A673 (cell line): ENCODE measurements at places on chromosomes 12 and 14. TPM values are rescaled to one million over a fixed set of nuclear protein-coding genes. Genes with fewer than 3 reads are reported as not detected.

Gene TBX3
- total RNA-seq: 1.0 and 1.4 TPM in 2 replicates

Gene NAB2
- total RNA-seq: 58.0 and 61.8 TPM in 2 replicates

Gene RND1
- 2.0 and 2.7 TPM in 2 replicates for total RNA-seq

Gene GSC
- total RNA-seq: 4.2 and 5.2 TPM in 2 replicates

Gene AKAP6
- total RNA-seq: 0.73 and 1.7 TPM in 2 replicates

Gene TSHR
- not detected in 2 replicates for total RNA-seq

DNA sequence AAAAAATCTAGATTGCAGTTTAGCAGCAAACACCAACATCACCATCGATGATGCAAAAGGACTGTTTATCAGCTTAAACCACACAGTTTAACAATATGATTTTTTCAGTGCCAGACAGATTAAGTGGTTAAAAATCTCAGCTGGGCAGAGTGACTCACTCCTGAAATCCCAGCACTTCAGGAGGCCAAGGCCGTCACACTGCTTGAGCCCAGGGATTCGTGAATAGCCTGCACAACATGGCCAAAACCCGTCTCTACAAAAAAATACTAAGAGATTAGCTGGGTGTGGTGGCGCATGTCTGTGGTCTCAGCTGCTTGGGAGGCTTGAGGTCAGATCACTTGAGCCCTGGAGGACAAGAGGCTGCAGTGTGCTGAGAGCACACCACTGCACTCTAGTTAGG is 8.9 kb downstream of the RSRC2 start:
- DNase-seq: peak; percentile 54

GRCh38 chr12:89848732-89849131 is 140.1 kb upstream of the ATP2B1 start:
- no peak for DNase-seq

- no peak for DNase-seq
Observed at GRCh38 chr12:76936275-76937193, 57.7 kb upstream of the CSRP2 start.

- DNase-seq: no peak
Observed at GRCh38 chr12:87304406-87304805, 724.8 kb downstream of the C12orf50 start.

DNA sequence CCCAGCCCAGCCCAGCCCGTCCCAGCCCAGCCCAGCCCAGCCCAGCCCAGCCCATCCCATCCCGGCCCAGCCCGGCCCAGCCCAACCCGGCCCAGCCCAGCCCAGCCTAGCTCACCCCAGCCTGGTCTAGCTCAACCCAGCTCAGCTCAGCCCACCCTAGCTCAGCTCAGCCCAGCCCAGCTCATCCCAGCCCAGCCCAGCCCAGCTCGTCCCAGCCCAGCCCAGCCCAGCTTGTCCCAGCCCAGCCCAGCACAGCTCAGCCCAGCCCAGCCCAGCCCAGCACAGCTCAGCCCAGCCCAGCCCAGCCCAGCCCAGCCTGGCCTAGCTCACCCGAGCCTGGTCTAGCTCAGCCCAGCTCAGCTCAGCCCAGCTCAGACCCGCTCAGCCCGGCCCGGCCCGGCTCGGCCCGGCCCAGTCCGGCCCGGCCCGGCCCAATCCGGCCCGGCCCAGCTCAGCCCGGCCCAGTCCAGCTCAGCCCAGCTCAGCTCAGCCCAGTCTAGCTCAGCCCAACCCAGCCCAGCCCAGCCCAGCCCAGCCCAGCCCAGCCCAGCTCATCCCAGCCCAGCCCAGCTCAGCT is 184.7 kb downstream of the TMEM121 start:
- no peak for DNase-seq

GRCh38 chr12:58412461-58413060 is 471.2 kb downstream of the ATP23 start:
- DNase-seq: no peak

DNA sequence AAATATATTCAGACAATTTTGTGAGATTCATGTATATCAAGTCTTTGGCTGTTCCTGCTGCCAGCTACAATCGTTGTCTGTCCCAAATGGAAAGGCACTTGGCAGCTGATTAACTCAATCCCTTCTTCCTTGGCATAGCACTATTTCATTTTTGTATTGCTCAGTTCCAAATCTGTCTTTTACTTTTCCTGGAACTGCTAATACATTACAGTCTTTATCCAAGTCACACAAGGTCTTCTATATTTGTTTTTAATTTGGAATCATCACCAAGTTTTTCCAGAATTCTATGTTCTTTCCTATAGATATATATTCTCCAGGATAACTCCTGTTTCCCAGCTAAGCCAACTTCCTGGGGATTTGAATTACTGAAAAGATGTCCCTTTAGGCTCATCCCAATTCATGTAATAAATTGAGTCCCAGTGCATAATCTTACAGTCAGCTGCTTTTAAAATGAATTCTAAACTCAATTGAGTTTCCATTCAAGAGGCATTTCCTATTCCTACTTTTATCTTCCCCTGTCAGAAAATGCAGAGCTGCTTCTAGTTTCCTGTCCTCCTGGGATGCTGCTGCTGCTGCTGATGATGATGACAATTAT is 45.9 kb downstream of the DYRK2 start:
- DNase-seq: no peak

DNA sequence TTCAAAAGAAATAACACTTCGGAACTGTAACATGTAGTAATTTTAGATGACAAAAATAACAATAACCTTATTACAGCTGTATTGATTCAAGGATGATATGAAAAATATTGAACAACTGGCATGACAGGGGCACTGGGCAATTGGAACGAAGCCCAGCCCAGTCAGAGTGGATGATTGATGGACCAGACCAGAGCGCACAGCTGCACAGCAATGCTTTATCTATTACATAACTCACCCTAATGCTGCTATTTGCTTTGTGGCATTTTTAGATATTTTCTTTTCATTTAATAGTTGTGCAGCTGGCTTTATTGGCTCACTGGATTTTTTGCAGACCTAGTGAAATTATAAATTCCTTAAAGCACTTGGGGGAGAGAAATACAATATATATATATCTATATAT is 26.9 kb upstream of the FERMT2 start:
- DNase-seq: peak; percentile 26

DNA sequence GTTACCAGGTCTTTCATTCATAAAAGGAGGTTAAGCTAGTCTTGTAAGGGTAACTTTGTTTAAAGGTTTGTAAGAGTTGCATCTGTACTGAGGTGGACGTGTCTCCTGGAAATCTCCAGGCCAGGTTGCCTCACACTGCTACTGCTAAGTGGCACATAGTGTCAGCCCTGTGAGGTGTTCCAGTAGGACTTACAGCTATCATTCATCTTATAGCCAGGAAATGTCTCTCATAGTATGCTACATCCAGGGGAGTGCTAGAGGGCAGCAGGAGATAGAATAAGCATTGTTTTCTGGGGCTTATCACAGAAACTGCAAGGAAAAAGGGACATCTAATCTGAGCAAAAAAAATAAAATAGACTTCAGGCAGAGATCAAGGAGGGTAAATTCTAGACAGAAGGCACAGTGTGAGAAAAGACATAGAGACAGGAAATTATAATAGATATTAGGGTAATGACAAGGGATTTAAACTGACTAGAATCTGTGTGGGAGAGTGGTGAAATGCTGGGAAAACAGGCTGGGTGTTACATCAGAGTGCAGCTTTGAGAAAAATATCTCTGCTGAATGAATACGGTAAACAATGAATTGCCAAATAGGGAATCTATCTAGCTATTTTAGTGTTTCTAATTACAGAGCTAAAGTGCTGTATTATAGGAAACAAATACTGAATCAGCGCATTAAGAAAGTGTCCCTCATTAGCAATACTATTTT is 205.1 kb upstream of the ABCD2 start:
- DNase-seq: peak; percentile 39

GRCh38 chr14:101812071-101812470 is 50.6 kb downstream of the PPP2R5C start:
- no peak for DNase-seq

- no peak for DNase-seq
Observed at GRCh38 chr14:74896400-74896799, 14.7 kb downstream of the DLST start.

- no peak for DNase-seq
Observed at GRCh38 chr12:70221626-70222025, 21.6 kb upstream of the CNOT2 start.

- peak; percentile 93 for DNase-seq
Observed at GRCh38 chr12:43957732-43958372, 122.0 kb downstream of the TMEM117 start.

- peak; percentile 35 for DNase-seq
Observed at GRCh38 chr14:50397390-50398188, 908 bp upstream of the CDKL1 start.
